ENCODE measurements at places on chromosomes 1 and 21.

DNA sequence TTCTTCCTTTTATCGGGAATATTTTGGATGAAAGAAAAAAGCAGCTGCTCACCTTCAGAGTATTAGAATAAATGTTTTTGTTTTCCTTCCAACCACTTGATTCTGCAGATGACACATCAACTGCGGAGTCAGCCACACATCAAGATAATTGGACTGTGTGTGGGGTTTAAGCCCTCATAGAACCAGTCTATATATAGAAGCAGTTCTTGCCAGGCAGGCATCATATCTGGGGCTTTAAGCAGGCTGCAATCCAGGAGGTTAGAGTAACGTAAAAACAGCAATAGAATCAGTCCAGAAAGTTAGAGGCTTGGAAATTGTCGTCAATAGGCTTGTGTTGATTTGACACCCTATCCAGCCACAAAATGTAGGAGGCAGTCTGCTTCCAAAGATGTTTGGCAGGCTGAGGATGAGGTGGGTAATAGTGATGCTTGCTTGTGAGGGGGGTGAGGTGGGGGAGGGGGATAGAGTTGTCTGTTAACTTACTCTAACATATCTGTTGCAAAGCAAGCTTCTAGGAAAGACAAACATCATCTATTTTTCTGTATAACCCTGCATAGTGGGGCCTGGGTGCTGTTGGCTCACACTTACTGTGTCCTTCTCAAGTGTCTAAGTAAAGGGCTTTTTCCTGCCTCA, 64.8 kb downstream of the PEX14 start:
- DNase-seq = no peak

DNA sequence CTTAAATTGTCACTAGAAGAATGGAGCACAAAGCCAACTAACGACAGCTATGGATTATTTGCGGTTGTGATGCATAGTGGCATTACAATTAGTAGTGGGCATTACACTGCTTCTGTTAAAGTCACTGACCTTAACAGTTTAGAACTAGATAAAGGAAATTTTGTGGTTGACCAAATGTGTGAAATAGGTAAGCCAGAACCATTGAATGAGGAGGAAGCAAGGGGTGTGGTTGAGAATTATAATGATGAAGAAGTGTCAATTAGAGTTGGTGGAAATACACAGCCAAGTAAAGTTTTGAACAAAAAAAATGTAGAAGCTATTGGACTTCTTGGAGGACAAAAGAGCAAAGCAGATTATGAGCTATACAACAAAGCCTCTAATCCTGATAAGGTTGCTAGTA, 13.5 kb downstream of the USP1 start:
- DNase-seq = no peak

GRCh38 chr1:154400381-154400801, 4.8 kb upstream of the IL6R start:
- DNase-seq = no peak

DNA sequence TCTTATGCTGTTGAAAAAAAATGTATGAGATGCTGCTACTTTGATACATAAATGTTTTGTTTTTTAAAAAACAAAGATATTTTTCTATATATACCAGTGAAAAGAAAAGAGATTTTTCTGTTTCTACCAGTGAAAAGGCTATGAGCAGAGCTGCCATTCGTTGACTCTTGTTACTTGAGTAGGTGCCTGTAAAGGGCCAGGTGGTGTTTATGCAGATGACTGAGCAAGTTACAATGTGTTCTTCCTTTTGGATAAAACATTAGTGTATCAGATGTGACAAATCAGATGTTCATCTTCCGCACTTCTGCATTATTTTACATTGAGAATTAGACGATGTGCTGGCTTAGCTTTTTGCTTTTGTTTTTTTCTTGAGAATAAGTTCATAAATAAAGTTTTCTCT, 45.4 kb downstream of the BARHL2 start:
- no peak for DNase-seq

GRCh38 chr1:186753241-186753640, 73.0 kb upstream of the PTGS2 start:
- no peak for DNase-seq

Data from hindlimb muscle (tissue), 1 donor.